Activated CD4-positive, alpha-beta T cell treated with anti-CD3 and anti-CD28 coated beads, Interleukin-2, amount 50 U/mL, for 24 hours (primary cell): ENCODE measurements at places on chromosomes 7 and 10.

DNA sequence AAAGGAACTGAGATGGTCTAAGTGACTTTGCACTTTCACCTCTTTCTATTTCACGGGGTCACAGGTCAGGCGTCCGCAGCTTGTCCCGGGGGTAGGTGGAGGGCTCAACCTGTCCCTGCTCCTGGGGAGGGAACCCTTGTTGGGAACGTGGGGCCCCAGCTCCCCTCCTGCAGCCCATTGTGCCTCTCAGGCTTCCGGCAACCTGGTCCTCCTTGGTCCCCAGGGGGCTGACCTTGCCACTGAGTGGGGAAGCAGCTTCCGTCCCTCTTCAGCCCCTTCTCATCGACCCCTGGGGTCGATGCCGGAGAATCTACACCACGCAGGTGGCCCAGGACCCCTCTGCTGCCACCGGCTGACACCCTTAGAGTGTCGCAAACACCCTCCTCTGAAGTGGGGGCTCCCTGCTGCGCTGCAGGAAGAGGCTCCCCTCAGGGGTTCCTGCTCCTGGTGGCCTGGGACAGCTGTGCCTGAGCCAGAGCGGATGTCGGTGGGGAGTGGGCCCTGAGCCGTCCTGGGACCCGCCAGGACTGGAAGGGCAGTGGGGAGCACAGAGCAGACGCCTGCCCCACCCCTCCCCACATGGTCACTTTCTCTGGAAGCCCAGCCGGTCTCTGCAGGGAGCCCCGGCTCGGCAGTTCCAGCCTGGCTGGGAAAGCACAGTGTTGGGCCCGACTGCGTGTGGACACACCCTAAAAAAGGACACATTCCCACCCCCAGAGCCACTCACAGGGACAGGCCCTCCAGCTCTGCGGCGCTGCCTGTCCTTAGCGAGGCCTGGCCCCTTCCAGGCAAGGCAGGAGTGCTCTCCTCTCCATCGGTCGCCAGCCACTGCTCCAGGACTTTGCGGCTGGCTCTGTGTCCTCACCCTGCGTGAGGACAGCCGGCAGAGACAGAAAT is 357.5 kb upstream of the SHH start:
- no peak for DNase-seq

DNA sequence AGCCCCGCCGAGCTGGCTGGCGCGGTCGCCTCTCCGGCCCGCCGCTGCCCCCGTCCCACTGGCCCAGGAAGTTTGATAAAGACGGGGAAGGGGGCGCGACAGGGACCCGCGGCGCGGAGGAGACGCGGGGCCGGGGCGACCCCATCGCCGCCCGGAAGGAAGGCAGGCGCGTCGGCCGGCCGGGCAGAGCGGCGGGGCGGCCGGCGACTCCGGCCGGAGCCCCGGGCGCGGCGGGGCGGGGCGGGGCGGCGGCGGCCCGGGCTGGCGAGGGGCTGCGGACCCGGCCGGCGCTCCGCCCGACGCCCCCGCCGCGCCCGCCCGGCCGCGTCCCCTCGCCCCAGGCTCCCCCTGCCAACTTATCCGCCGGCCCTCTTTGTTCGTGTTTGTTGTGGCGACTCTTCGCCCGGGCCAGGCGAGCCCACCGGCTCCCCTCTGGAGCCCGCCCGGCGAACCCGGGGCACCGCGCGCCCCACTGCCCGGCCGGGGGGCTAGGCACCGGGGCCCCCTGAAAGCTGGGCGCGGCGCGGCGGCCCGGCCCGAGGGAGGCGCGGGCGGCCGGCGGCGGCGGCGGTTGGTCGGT is 571 bp downstream of the KDM7A start:
- DNase-seq, result no peak

DNA sequence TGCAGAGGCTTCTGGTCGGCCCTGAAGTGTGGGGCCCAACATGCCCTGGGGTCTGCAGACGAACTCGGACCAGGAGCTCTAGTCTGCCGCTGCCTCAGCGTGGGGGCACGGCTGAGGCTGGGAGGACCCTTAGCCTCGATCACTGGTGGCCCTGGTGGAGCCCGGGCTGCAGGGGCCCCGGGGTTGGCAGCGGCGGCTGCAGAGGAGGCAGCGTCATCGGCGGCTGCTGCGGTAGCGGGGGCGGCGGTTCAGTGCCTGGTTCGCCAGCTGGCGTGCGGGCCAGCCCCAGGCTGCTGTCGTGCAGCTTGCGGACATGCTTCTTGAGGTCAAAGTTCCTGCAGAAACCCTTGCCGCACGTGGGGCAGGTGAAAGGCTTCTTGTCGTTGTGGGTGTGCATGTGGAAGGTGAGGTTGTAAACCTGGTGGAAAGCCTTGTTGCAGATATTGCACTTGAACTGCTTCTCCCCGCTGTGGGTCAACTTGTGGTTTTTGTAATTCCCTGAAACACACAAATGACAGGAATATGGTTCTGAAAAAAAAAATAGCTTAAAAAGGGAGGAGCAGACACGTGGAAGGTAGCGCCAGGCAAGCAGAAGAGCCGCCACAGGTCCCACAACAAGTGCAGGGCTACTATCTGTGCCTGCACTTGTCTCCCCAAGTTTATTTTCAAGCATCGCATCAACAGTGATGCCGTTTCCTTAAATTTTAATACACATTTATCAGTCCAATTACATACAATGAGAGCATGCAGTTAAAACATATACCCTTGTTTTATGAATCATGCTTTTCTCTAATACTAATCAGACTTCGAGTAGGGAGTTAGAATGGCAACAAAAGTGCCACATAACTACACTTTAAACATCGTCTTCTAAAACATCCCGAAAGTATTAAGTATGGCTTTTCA is 2.4 kb downstream of the FEZF1 start:
- DNase-seq, result no peak

DNA sequence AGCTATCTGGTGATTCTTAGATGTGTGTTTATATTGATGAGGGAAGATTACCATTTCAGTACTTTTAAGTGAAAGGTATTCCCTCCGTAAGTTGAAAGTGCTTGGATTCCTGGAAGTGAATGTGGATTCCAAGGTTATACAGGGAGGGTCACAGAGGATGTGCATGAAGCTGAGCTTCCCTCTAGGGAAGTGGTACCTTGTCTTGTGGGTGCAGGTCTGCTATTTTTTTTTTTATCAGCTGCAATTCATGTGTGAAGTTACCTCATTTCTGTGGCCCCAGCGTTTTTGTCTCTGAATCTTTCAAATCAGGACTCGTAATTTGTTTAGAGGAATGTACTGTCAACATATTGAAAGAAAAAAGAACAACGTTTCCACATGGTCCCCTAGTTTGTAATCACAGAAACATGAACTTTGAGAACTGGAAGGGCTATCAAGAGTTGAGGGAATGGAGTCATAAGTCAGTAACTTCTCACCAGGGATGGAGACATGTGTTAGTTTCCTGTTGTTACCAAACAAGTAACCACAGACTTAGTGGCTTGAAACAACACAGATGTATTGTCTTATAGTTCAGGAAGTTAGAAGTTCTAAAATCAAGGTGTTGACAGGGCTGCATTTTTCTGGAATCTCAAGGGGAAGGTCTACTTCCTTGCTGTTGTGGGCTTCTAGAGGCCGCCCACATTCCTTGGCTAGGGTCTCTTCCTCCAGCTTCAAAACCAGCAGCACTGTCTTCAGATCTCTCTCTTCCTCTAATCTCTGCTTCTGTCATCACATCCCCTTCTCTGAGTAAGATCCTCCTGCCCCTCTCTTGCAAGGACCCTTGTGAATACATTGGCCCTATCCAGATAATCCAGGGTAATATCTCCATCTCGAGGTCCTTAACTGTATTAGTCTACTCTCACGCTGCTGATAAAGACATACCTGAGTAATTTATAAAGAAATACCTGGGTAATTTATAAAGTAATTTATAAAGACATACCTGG is 64.4 kb downstream of the RAB18 start:
- DNase-seq, result no peak

DNA sequence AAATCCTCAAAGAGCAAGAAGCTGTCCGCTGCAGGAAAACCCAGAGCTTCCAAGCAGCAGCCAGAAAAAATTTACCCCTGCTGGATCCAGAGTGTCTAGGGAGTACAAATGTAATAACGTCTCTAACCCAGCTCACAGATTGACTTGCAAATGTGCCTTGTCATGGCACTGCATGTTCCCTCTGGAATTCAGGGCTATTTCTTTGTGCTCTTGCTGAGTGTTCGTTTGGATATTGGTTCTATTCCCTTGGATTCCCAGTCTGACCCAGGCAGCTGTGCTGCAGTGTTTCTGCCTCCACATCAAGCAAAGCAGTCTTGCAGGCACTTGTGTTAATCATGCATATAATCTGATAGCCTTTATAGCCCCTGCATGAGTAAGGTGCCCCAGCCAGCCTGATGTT is 209.9 kb upstream of the GHITM start:
- no peak for DNase-seq

- no peak for DNase-seq
Measured at GRCh38 chr10:34808801-34809745, 6.0 kb downstream of the PARD3 start.
